ENCODE measurements at places on chromosomes 3 and 15.

DNA sequence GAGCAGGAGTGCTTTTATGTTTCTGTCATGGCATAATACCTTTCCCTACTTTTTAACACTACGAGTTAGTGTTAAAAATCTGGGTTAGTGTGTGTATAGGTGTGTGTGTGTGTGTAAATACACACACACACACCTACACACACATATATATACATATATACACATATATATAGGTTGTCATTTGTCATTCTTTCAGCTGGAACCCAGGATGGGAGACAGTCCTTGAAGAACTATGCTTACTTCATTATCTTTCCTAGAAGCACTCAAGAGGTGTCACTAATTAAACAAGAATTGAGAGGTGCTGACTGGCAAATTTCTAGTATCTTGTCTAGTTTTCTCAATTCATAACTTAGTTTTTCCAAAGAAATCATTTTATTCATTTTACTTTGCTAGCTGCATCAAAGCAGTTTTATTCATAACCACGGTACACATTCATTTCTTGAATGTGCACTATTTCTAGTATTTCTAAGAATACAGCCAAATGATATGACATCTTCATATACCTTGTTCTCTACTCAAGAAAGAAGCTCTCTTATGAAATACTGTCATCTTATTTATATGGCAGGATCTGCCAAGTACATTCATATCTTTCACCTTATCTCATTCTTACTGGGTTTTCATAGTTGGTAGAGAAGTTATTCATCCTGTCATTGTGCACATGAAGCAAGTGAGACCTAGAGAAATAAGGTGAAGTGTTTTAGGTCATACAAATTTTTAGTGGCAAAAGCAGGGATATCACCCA, 46.6 kb downstream of the ISL2 start:
- DNase-seq: no peak

- peak; percentile 44 for DNase-seq
Observed at GRCh38 chr3:106130384-106131198, 261.8 kb upstream of the CBLB start.

DNA sequence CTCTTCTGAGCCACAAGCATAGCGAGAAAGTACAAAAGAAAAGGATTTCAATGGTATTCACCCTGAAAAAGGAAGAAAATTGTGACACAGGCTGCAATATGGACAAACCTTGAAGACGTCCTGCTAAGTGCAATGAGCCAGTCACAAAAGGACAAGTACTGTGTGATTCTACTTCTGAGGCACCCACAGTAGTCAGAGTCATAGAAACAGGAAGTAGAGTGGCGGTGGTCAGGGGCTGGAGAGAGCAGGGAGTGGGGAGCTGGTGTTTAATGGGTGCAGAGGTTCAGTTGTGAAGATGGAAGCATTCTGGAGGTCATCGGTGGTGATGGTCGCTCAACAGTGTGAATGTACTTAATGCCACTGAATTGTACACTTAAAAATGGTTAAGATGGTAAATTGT, 180.5 kb downstream of the APBA2 start:
- DNase-seq: no peak

DNA sequence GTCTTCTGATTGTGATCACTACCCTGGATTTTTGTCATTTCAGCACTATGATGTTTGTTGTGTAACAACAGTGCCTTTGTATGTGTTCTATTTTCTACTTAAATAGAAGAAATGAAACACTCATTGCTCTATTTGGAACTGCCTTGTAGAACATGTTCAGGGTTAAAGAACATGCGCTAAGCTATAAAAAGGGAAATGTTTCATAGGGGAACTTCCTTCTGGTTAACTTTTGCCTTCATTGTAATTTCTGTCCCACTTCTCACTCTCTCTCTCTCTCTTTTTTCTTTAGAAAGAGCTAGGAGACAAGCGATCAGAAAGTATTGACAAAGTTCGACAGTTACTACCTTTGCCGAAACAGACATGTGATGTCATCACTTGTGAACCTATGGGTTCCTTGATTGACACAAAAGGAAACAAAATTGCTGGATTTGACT, at the start of gene P2RY12:
Gene P2RY12, minus strand, starts transcription at position 13 of the 434 bp plus-strand sequence. CDS start 45,908 bp downstream, outside the sequence.
- DNase-seq: no peak

GRCh38 chr3:47398228-47398627, 17.4 kb downstream of the PTPN23 start:
- no peak for DNase-seq

- DNase-seq: no peak
Observed at GRCh38 chr15:41832208-41832607, 4.3 kb downstream of the JMJD7 start.

DNA sequence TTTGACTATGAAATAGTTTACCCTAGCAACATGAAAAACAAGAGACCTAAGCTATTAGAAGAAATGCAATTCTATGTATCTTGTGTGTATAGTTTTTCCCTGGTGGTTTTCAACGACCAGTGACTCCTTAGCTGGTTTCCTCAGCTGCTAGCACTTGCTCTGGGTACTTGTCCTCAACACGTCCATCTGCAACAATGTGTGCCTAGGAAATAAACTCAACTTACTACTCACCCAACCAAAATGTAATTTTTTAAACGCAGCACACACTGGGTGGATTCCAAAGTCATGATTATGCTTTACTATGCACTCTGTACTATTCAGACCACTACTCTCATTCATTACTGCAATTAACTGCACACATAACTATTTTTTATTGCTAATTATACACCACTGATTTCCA, 31.0 kb downstream of the CPA3 start:
- no peak for DNase-seq

GRCh38 chr15:65837301-65838294, 31.7 kb upstream of the RAB11A start:
- no peak for DNase-seq

DNA sequence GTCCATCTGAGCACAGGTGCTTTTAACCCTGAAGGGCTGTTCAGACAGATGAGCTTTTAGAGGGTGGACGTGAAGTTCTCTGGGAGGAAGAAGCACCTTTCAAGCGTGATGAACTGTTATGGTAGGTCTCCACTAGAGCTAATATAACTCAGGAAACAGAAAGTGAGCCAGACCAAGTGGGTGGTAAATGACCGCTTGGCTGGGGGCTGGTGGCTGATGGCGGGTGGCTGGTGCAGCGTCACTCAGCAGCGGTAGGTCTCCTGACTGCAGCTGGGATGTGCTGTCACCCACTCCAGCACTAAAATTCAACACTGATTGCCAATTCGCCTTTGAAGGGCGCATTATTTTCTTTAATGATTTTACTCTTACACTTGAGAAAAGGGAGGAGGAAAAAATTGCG, 31.2 kb upstream of the LACTB start:
- DNase-seq: no peak

GRCh38 chr3:167854846-167855245, 119.3 kb downstream of the SERPINI1 start:
- DNase-seq: no peak

- no peak for DNase-seq
Observed at GRCh38 chr15:76368122-76368621, 31.6 kb downstream of the ISL2 start.

- DNase-seq: no peak
Observed at GRCh38 chr3:12148183-12148940, 10.3 kb downstream of the TIMP4 start.

DNA sequence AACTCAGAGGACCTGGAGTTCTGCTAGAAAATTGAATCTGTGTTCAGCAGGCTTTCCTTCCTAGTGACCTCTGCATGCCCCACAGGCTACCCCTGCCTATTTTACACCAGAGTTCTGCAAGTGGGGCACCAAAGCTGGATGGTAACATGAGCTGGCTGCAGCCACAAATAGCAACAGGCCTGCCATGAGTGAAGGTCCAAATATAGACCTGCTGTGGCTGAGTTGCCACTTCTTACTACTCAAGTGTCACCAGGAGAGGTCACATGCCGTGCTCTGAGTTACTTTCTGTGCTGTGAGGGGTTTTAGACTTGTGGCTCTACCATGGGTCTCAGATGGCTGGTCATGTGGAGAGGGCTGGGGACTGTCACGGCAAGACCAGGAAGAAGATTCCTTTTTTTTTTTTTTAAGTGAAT, at the start of gene FSD2:
Gene FSD2, minus strand, starts transcription at position 76 of the 413 bp plus-strand sequence. CDS start 18,679 bp downstream, outside the sequence.
- DNase-seq: peak; percentile 23

- no peak for DNase-seq
Observed at GRCh38 chr3:151402349-151402748, 17.8 kb upstream of the P2RY12 start.

GRCh38 chr15:57082054-57082728, 163.7 kb downstream of the TCF12 start:
- no peak for DNase-seq

DNA sequence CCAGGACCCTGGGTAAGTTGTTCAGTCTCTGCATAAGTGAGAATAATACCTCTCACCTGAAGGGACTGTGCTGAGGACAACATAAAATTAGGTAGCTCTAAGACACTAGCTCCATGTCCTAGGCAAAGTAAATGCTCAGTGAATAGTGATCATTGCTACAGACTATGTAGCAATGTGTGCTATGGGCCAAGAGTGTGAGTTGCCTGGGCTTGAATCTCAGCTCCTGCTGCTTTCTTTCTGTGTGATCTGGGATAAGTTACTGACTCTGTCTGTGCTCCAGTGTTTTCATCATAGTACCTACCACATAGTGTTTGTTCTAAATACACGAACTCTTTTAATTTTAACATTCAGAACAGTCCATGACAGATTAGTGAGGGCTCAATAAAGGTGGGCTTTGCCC, 81.1 kb upstream of the MFGE8 start:
- no peak for DNase-seq

- no peak for DNase-seq
Observed at GRCh38 chr3:116444819-116445310, 422 bp downstream of the LSAMP start.

GRCh38 chr3:42184651-42185443, 81.1 kb downstream of the CCK start:
- no peak for DNase-seq

- peak; percentile 33 for DNase-seq
Observed at GRCh38 chr3:99484871-99485270, 153.5 kb upstream of the COL8A1 start.

- no peak for DNase-seq
Observed at GRCh38 chr15:43514241-43515057, 3.0 kb upstream of the MAP1A start.

DNA sequence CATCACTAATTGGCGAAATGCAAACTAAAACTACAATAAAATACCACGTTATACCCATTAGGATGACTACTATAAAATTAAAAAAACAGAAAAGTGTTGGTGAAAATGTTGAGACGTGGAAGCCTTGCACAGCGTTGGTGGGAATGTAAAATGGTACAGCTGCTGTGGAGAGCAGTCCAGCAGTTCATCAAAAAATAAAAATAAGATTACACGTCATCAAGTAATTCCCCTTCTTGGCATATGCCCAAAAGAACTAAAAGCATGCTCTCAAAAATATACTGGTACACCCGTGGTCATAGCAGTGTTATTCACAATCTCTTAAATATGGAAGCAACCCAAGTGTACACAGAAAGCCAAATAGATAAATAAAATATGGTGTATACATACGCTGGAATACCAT, 71.8 kb upstream of the NDN start:
- DNase-seq: no peak

Data from H4 (cell line).